NCI-H1436 treated with DMSO at 0.1 percent for 48 hours (cell line): ENCODE measurements at places on chromosomes 6 and 20.

- DNase-seq = peak; percentile 90
Measured at GRCh38 chr6:65707126-65707826, at the start of gene EYS. EYS (minus strand) TSS chr6:65707226; CDS start chr6:65495410, 211,816 bp downstream.

GRCh38 chr6:131065824-131066171, 2.8 kb upstream of the EPB41L2 start:
- DNase-seq = no peak

DNA sequence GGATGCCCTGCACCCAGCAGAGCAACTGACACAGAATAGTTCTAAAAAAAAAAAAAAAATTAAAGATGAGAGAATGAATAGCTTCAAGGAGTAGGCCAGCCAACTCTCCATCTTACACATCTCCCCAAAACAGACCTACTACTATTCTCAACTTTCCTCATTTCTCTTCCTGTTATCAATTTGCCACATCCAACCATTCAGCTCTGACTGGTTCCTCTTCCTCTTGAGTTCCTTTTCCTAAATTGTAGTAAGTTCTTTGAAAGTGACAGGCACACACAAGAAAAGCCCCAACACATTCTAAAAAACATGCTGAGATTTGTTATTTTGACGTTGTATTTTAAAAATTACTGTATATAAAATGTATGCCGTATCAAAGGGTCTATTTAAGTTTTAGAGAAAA, 117.2 kb downstream of the PDSS2 start:
- no peak for DNase-seq

DNA sequence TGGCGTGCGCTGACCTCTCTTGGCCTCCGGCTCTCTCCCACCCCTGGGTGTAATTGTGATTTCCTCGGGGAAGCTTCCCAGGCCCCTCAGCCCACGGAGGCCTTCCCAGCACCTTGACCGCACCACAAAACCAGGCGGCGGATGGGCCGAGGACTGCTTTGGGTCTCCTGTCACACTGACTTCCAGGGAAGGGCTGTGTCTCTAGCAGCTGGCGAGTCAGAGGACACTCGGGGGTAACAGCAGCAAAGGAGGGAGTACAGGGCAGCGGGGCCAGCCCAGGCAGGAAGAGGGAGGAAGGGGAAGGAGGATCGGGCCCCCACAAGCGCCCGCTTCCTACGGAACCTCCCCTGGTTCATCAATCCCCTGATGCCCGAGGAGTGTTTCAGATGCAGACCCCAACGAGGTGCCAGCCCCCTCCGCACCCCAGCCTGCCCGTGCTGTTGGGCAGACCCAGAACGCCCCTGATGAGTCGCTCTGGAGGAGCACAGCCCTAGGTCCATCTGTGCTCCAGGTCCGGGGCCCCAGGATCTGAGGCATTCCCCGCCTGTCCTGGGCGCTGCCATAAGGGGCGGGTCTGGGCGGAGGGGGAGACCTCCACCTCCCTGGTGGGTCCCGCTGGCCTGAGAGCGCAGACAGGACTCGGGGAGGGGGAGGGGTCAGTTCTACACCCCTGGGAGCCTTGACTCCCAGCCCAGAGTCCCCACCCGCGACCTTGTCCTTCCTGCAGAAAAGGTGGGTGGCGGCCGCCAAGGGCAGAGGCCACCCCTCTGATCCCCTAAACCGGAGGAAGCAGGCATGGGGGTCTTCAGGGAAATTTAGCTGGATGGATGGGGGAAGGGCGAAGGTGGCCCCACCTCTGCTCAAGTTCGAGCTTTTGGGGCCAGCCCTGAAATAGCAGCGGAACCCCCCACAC, 956 bp downstream of the CHRNA4 start:
- no peak for DNase-seq

GRCh38 chr20:3307725-3308124, 68.7 kb upstream of the SLC4A11 start:
- no peak for DNase-seq
